CD4-positive, alpha-beta T cell treated with Interleukin-4 for 1 hour (primary cell): ENCODE measurements at places on chromosomes 3 and 15.
A peak's percentile ranks its signal among the peaks of the same experiment; 100 is the strongest.

DNA sequence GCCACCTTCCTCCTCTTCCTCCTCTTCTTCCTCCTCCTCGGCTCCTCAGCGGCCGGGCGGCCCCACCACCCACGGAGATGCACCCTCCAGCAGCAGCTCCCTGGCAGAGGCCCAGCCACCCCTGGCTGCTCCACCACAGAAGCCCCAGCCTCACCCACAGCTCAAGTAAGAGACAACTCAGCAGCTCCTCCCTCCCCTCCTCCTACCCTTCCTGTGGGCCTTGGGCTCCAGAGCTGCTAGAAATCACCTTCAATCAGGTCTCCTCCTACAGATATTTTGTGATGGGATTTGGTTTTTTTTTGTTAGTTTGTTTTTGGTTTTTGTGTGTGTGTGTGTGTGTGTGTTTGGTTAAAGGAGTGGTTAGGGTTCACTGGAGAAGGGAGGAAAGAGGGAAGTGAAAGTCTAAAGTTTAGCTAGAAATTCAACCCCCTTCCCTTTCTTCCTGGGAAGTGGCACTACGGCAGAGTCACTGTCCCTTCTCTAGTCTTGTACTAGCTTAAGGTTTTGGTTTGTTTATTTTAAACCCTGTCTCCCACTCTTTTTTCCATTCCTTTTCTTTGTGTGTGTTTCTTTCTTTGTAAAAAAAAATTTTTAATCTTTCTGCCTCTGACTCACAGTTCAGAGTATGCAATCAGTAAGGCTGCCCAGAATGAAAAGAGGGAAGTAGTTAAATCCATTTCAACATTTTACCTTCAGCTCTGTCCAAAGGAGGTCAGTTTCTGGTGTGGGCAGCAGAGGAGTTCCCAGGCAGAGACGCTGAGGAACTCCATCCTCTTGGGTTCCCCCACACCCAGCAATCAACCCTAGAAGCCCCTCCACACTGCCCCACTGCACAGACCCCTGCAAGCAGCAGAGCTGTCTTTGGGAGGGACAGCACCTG, 29.0 kb upstream of the TIMP4 start:
- DNase-seq = peak; percentile 26

GRCh38 chr3:15497964-15498363, 23.5 kb downstream of the COLQ start:
- no peak for DNase-seq

DNA sequence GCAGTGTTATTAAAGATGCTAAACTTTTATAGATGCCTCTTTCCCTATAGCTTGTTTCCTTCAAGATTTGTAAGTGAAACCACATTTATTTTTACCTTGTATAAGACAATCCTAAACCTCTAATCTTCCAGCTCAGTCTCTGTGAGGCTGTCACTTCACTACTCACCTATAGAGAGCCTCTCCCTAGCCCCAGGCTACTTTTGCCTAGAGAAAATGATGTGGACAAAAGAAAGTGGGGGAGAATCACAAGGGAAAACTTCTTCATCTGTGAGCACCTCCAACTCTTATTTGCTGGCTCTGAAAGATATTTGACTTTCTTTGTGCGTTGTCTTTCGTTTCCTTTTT, 74.9 kb upstream of the SCN5A start:
- DNase-seq = no peak

GRCh38 chr3:180329187-180329586, 272.8 kb upstream of the TTC14 start:
- no peak for DNase-seq

DNA sequence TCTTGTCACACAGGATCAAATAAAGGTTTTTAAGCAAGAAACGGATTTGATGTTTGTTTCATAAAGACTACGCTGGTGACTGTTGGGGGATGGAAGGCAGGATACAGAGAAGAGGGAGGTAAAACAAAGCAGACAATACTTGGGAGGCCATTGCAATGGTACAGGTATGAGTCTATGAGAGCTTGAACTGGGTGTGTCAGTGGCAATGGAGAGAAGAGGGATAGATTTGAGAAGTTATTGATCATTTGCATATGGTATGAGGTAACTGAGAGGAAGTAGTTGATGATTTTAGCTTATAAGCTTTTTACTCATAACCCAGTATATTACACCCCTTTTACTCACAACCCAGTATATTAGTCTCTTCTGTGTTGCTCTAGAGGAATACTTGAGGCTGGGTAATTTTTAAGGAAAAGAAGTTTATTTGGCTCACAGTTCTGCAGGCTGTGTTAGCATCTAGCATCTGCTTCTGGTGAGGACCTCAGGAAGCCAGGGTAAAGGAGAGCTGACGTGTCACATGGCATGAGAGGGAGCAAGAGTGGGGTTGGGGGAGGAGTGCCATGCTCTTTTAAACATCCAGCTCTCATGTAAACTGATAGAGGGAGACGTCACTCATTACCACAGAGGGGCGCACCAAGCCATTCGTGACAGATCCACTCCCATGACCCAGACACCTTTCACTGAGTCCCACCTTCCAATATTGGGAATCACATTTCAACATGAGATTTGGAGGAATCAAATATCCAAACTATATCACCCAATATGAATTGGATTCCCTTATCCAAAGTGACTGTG, 153.9 kb downstream of the VPS8 start:
- DNase-seq = no peak

DNA sequence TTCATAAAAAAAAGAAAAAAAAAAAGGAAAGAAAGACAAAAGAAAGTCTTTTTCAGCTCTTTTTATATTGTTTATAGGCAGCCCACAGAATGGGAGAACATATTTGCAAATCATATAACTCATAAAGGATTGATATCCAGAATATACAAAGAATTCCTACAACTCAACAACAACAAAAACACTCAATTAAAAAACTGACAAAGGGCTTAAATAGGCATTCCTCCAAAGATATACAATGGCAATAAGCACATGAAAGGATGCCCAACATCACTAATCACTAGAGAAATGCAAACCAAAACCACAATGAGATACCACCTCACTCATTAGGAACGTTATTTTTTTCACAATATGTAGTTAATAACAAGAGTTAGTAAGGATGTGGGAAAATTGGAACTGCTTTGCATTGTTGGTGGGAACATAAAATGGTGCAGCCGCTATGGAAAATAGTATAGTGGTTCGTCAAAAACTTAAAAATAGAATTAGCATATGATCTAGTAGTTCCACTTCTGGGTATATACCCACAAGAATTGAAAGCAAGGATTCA, 54.2 kb upstream of the CMTM8 start:
- no peak for DNase-seq

- no peak for DNase-seq
Measured at GRCh38 chr3:4709341-4709740, 216.2 kb downstream of the ITPR1 start.

DNA sequence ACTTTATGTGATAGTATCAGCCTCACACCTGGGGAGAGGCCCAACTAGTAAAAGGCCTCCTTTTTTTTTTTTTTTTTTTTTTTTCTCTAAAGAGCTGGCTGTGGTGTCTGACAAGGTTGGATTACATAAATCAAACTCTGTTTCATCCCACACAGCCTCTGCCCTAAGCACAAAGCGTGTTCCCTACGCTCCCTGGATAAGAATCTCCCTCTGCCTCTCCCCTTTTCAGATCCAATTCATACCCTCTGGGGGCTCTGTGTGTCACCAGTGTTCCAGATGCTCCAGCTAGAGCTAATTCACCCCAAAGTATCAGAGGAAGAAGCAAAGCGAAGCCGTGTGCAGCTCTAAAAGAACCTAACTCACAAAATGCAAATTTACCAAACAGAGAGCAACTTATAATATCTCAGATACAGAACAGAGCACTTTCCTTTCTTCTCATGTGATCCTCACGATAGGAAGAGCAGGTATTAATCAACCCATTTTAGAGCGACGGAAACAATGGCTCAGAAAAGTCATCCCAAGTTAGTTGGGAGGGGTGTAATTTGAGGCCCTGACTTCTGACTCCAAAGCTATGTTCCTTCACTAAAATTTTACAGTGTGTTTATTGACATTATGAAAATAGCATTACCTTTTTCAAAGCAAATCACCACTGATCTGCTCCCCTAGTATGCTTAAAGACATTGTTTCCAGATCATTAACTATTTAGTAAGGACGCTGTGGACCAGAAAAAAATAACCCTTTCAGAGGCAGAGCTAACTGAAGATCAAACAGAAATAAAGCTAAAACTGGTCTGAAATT, 12.4 kb downstream of the BMF start:
- no peak for DNase-seq

GRCh38 chr3:110846971-110847370, 224.6 kb upstream of the NECTIN3 start:
- DNase-seq = no peak

GRCh38 chr15:50064673-50065072, 54.4 kb downstream of the ATP8B4 start:
- DNase-seq = no peak

- no peak for DNase-seq
Measured at GRCh38 chr15:39543651-39544050, 37.2 kb upstream of the THBS1 start.

DNA sequence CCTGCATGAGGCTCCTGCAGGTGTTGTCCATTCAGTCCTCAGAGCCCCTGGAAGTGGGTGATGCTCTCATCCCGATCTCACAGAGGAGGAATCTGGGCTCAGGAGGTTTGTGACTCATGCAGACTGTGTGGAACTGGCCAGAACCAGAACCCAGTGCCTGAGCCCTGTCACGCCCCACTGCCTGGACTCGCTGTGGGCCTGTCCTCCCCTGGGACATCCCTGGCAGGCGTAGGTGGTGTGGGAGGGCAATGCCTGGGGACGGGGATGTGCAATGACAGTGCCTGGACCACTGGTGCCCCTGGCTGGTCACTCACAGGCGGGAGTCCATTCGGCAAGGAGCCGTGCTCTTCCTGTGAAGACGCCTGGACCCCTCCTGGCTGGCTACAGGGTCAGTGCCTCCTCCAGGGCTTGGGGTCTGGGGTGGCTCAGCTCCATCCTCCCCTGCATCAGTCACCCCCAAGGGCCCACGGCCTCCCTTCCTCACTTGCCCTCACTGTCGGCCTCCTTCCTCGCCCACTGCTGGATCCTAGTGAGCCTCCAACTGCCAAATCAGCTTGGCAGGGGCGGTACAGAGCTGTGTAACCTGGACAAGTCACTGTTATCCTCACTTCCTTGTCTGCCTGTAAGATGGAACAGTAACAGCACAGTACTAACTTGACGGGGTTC, 14.9 kb downstream of the PSTPIP1 start:
- no peak for DNase-seq

DNA sequence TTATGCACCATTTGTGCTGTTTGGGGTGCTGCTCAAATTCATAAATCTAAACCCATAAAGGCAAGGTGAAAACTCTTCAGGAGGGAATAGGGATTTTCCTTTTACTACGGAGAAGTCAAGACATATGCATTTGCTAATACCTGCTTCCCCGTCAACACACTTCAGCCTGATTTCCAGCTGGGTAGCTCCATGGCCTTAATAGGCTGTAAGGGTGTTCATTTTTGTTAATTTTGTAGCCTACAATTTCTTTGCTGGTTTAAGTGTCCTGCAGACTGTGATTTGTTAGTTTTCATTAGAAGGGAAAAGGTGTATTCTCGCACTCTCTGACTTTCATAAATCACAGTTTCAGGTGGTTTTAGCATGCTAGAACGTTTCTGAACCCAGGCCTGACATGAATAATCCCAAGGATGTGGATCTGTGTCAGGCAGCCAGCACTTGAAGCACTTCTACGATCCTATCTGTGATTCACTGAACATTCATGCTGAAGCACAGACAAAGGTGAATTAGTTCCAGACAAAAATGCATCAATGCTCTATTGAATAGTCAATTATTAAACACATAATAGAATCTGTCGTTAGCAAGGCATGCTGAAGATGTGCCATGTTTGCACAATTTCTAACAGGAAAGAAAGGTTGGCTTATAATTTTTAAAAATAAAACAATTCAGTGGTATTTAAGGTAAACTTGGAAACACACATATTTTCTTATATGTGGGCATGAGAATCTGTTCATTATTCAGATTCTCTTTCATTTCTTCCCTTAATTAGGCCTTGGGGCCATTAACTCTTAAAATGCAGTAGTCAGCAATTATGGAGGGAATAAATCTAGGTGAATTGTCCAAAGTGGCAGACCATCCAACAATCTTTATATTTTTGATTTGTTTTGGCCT, 17.9 kb upstream of the NMNAT3 start:
- DNase-seq = no peak

DNA sequence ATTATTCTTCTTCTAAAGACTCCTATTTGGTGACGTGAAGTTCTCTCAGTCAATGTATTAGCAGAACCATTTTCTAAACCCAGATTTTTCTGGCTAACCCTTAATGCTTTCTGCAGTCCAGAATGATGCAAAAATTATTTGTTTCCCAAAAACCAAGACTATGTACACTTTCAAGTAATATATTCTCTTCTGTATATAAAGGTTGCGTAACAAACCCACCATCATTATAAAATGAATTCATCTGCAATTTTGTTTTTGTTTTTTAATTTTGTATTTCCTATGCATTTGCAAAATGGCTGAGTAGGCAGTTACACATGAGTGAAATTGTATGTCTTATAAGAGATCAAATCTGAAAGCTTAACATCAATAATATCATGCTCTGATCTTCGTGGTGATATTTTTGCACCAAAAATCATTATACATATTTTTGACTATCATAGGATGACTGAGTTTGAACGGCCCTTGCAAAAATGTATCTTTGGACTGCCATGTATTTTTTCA, 593.6 kb downstream of the ZIC1 start:
- no peak for DNase-seq

DNA sequence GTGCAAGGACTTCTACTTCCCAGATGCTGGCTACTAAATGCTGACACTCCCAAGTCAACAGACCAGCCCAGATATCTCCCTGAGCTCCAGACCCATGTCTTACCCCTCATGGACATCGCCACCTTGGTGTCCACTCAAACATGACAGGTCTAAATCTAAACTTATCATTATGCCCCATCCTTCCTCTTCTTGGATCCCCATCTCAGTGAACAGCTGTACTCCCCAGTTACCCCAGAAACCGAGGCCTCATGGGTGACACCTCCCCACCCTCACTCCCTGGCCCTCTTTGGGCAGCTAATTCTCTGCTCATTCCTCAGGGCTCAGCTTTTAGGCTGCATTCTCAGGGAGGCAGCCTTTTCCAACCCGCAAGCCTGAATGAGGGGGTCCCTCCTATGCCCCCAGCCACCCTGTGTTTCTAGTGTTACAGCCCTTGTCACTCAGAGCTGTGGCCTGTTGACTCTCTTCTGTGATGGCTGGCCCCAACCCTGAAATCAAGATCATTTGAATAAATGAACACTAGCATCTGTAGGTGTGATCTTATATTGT, 5.4 kb downstream of the EHD4 start:
- DNase-seq = no peak

DNA sequence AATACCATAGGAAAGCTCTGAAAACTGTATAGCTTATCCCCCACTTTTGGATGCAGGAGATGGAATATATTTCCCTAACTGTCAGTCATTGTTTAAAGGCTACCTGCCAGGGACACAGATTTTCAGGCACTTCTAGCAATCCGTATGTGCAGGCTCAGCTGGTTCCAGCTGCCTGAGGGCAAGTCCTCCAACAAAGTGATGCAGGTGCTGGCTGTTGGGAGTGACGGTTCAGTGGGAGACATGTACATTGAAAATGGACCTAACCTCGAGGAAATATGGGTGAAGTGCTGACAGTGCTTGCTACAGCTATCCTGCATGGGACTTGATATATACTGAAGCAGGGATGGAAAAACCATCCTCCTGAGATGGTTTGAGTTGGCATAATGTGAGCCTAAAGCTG, 153.1 kb upstream of the GAP43 start:
- no peak for DNase-seq

- DNase-seq = peak; percentile 47
Measured at GRCh38 chr3:156675830-156676767, 1.7 kb downstream of the TIPARP start.

GRCh38 chr15:63970621-63971426, 75.5 kb downstream of the DAPK2 start:
- peak; percentile 14 for DNase-seq

GRCh38 chr3:10437272-10437994, 68.0 kb downstream of the ATP2B2 start:
- DNase-seq = peak; percentile 76
